Stomach (tissue), 19 donors: ENCODE measurements at places on chromosomes 5 and 9. TPM values are rescaled to one million over a fixed set of nuclear protein-coding genes. Genes with fewer than 3 reads are reported as not detected.

RETREG1 gene
- total RNA-seq: 21.1 TPM

DNA sequence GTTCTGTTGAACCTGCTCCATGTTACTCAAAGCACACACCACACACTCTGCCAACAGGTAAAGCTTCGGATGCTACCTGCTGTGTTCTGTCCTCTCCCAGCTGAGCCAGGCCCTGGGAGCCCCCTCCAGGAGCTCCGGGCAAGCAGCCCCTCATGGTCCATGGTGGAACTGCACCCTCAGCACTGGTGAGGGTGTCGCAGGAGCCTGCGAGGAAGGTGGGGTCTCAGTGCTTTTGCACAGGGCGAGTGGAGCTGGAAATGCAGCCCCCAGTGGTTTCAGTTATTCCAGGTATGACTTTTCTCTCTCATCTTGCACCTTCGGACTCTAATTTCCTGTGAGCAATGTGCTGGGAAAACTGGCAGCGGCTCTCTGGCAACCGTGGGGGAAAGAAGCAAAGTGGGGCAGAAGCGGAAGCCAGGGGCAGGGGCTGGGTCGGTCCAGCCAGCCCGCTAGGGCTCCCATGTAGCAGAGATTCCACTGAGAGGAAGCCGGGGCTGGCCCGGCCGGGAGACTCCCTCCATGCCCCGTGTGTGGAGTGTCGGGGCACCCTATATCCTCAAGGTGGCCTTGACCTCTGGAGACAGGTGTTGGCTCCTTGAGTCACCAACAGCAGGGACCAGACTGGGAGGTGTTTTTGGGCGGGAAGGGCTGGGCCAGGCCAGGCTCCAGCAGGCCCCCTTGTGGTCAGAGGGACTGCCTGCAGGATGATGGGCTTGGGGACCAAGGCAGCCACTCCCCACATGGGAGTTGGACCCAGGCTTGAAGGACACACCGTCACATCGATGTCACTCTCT lies 75.6 kb upstream of the PRSS3 start:
- DNase-seq: peak; percentile 29
- no peak overlapping the region for H3K27ac ChIP-seq
- no peaks in the 10 kb centered on the region for H3K36me3 ChIP-seq
- no peak overlapping the region for H3K4me3 ChIP-seq
- H3K4me1 ChIP-seq: peaks cover 21% of the 10 kb centered on the region
- H3K27me3 ChIP-seq: peaks cover 18% of the 10 kb centered on the region

DNA sequence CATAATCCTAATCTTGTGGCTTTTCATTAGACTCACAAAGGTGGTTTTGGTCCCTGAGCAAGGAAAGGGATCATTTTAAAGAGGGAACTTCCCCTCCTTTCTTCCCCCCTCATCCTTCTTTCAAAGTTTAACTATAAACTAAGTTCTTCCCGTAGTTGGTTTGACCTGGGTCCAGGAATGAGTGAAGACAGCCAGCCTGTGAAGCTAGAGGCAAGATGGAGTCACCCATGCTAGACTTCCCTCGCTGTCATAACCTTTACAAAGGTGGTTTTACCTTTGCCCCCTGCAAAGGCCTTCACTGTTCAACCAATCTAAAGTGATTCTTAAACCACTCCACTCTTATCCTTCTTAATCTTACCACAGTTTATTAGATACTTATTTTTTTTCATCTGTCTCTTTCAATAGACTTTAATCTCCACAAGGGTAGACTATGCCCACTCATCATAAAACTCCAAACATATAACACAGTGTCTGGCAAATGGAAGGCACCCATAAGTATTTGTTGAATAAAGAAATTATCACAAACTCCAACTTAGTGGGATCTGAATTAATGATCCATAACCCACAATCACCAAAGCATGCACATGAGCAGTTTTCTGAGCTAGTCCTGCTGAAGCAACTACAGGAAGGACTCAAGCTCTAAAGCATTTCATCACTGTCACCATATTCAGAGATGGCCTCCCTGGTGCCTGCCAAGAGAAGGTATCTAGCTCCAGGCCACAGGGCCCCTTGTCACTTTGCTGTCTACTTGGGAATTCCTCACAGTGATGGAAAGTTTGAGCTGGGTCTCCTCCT lies 369.0 kb downstream of the SPOCK1 start:
- H3K4me1 ChIP-seq: no peaks in the 10 kb centered on the region
- H3K27me3 ChIP-seq: no peaks in the 10 kb centered on the region
- no peak overlapping the region for H3K4me3 ChIP-seq
- no peak for DNase-seq

DNA sequence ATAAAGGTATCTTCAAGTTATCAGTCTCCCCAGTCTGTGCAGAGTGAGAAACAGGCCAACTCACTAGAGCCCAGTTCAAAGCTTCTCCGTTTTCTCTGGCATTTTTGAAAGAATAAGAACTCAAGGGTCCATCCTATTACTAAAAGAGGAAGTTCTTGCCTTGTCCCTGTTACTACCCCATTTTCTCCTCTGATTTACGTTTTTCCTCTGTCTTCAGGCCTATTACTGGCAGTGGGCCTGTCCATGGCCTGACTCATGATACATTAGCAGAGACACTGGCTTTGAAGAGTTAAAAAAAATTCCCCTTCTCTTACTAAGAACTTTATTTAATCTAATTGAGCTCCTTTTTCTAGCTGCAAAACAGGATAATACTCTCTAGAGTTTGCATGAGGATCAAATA lies 624.0 kb upstream of the KLF4 start:
- DNase-seq: no peak
- H3K4me3 ChIP-seq: no peak overlapping the region
- no peaks in the 10 kb centered on the region for H3K27me3 ChIP-seq

- H3K27ac ChIP-seq: no peak overlapping the region
- DNase-seq: no peak
- no peak overlapping the region for H3K4me3 ChIP-seq
Measured at GRCh38 chr5:74370168-74370567, 270.4 kb downstream of the ENC1 start.
